ENCODE measurements at places on chromosomes 5 and 9.

GRCh38 chr5:26847041-26847736 is 191.2 kb downstream of the CDH9 start:
- DNase-seq, result no peak
- H3K4me3 ChIP-seq, result no peak overlapping the region
- H3K4me1 ChIP-seq, result no peaks in the 10 kb centered on the region
- no peaks in the 10 kb centered on the region for H3K27me3 ChIP-seq

- H3K4me1 ChIP-seq, result no peaks in the 10 kb centered on the region
- H3K36me3 ChIP-seq, result no peaks in the 10 kb centered on the region
- no peak overlapping the region for H3K27ac ChIP-seq
- DNase-seq, result no peak
- no peaks in the 10 kb centered on the region for H3K27me3 ChIP-seq
These were observed 83.0 kb downstream of the DMRTA1 start for GRCh38 chr9:22529426-22530199.

- H3K4me3 ChIP-seq, result no peak overlapping the region
- H3K27ac ChIP-seq, result no peak overlapping the region
- no peaks in the 10 kb centered on the region for H3K4me1 ChIP-seq
- peaks cover 6% of the 10 kb centered on the region for H3K27me3 ChIP-seq
- DNase-seq, result no peak
These were observed 67.6 kb downstream of the ARHGEF28 start for GRCh38 chr5:73693573-73694061.

DNA sequence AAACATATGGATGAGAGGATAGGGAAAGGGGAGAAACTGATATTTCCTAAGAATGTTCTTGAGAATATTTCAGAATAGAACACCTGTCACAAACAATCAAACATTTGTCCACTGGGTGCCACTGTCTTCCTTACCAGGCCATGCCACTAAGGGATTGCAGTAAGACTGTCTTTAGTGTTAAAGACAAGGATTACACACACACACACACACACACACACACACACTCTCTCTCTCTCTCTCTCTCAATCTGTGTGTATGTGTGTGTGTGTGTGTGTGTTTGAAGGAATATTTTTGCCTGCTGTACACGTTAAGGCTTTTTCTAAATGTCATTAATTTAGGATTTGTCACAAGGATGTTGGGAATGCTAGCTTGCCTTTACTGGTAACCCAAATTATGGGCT is 54.4 kb downstream of the CCDC192 start:
- no peaks in the 10 kb centered on the region for H3K27me3 ChIP-seq
- H3K4me3 ChIP-seq, result no peak overlapping the region
- H3K27ac ChIP-seq, result no peak overlapping the region
- no peaks in the 10 kb centered on the region for H3K36me3 ChIP-seq
- DNase-seq, result no peak

- H3K27me3 ChIP-seq, result no peaks in the 10 kb centered on the region
- H3K27ac ChIP-seq, result no peak overlapping the region
- DNase-seq, result no peak
- H3K4me1 ChIP-seq, result peaks cover 24% of the 10 kb centered on the region
- no peak overlapping the region for H3K4me3 ChIP-seq
These were observed 49.9 kb downstream of the P4HA2 start for GRCh38 chr5:132177691-132178149.

GRCh38 chr9:32423371-32423770 is 38.9 kb downstream of the ACO1 start:
- H3K4me1 ChIP-seq, result no peaks in the 10 kb centered on the region
- H3K36me3 ChIP-seq, result peaks cover 58% of the 10 kb centered on the region
- no peak for DNase-seq
- no peaks in the 10 kb centered on the region for H3K27me3 ChIP-seq
- H3K4me3 ChIP-seq, result no peak overlapping the region

Data from activated B cell treated with CpG ODN at 0.5 μM for 24 hours (primary cell).